ENCODE measurements at places on chromosomes 7 and 10.

- DNase-seq = no peak
These were observed 101.2 kb upstream of the EFCAB10 start for GRCh38 chr7:105682341-105683060.

GRCh38 chr10:3766046-3766756, 18.8 kb downstream of the KLF6 start:
- DNase-seq = no peak

DNA sequence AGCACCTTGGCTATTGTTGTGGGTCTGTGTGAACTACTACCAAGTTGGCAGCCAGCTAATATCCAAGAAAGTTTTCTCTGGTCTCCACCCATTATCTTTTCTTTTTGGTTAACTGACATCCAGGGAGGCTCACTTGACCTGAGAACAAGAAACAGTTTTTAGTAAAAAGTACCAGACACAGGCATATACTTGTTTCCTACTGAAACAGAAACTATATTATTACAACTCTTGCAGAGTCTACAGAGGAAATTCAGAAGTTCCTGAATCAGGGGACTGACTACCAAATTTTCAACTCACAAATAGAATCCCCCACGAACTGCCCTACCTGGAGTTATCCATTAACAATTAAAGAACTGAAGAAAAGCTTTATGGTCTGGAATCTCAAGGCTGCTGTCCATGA, 168.9 kb downstream of the KCND2 start:
- no peak for DNase-seq

GRCh38 chr7:128829391-128830166, 627 bp upstream of the FLNC start:
- DNase-seq = peak; percentile 47

GRCh38 chr7:69603937-69604494, 5.7 kb downstream of the AUTS2 start:
- DNase-seq = no peak

DNA sequence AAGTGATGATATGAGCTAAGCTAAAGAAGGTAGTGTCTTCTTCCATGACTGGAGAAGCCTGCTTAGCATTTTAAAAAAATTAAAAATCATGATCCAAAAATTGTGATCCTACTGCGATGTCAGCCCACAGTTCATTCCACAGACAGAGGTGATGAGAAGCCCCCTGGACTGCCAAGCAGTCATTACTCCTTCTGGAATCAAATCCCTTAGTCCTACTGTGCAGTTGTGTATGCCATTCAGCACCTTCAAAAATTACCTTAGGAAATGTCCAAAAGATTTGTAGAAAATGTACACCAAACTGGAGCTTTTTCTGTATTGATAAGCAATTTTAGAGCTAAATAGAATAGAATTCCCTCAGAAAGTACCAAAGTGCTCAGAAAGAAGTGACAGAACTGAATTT, 283.5 kb upstream of the NFE2L3 start:
- DNase-seq = no peak

GRCh38 chr10:124701881-124702656, 42.1 kb downstream of the FAM53B start:
- no peak for DNase-seq

DNA sequence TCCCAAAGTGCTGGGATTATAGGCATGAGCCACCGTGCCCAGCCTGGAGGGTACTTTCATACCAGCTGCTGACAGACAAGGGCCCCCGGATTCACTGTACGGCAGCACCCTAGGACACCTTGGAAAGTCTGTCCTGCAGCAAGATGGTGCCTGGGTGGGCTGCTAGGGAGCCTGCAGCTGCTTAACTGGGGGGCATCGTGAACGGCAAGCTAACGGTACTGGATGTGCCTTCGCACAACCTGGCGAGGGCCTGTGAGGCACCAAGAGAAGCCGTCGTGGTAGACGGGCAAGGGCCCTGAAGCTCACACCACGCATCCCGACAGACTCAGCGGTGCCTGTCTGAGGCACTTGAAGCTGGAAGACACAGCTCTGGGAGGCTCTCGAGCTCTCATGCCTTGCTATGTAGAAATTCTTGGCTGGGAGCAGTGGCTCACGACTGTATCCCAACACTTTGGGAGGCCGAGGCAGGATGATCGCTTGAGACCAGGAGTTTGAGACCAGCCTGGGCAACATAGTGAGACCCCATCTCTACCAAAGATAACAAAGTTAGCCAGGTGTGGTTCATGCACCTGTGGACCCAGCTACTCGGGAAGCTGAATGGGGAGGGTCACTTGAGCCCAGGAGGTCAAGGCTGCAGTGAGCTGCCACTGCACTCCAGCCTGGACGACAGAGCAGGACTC, 9.4 kb downstream of the BRAT1 start:
- DNase-seq = no peak
